ENCODE measurements at places on chromosomes 7 and 10.

DNA sequence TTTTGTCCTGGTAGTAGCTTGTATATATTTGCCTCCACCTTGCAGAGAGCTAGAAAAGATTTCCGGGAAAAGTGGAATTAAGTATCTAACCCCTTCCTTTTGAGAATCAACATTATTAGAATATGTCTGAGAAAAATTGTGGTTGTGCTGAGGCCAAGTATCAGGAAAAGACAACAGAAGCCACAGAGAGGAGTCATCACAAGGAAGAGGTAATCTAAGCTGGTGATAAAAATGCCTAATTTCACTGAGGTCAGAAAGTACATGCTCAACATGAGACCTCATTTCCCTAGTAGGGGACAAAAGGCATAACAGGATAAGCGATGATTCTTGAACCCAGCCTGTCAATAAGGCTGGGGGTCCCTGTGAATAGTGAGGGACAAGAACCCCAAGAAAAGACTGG, 97.0 kb upstream of the PDE1C start:
- no peak for DNase-seq

DNA sequence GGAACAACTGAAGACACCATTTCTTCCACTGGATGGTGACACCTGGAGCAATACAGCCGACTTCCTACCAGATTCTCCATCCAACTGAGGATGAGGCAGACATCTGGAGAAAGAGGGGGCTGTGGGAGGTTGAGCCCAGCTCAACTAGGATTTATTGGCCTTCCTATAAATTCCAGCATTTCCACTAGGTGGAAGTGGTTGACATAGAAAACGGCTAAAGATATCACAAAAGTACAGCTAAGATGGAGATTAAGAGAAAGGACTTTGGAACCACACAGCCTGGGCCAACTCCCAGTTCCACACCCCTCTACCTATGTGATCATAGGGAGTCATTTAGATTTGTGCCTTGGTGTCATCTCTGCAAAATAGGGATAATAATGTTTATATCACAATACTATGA, 61.3 kb upstream of the CAV2 start:
- no peak for DNase-seq

- DNase-seq = no peak
These were observed 8.2 kb downstream of the COL26A1 start for GRCh38 chr7:101370836-101371235.

GRCh38 chr7:124924906-124925305, 4.7 kb downstream of the POT1 start:
- DNase-seq = no peak

GRCh38 chr7:116439841-116440549, 59.5 kb upstream of the CAV2 start:
- no peak for DNase-seq

DNA sequence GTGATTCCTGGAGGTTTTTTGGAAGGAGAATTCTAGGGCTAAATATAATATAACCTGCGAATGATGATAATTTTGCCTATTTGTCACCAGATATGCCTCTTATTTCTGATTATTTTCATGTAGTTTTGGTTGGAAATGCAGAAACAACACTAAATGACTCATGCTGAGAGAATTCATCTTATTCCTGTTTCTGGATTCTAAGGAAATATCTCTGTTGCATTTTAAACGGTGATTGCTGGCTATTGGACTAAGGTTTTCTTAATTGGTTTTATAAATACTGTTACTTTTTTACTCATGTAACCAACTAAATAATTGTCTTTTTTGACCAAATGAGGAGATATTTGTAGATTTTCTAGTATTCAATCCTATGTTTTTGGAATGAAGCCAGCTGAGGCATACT, 204.9 kb upstream of the NPSR1 start:
- no peak for DNase-seq

DNA sequence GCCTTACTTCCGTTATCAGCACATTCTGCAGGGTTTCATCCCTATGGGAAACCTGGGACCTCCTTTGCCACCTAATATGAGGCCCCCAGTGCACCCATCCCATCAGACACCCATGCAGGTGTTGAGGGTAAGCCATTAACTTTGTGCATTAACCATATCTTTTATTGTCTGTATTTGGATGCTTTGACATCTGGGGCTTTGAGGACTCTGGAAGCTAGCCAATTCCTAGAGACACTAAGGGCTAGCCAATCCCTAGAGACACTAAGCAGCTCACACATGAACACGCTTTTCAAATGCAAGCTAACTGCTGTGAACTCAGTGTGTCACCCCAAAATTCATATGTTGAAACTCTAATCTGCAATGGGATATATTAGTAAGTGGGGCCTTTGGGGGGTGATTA, 272.5 kb upstream of the COBL start:
- DNase-seq = no peak

GRCh38 chr10:68870545-68871104, 30.5 kb upstream of the DDX50 start:
- DNase-seq = no peak

GRCh38 chr10:105356626-105357025, 715.5 kb downstream of the SORCS3 start:
- no peak for DNase-seq

DNA sequence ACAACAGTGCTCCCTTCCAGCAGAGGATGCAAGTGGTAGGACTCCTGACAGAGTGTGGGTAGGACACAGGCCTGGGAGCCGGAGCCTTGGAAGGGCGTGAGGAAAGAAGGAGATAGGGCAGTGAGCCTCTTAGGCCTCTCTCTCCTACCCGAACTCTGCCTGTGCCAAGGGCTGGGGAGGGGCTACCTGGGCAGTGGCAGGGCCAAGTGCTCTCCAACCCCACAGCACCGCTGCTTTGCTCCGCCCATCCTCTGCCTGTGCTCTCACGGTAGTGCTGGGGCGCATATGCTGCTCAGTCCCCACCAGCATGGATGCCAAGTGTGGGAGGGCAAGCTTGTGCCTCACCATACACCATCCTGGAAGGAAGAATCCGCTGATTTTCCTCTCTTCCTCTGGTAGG, 7.5 kb downstream of the FAM131B start:
- DNase-seq = no peak

DNA sequence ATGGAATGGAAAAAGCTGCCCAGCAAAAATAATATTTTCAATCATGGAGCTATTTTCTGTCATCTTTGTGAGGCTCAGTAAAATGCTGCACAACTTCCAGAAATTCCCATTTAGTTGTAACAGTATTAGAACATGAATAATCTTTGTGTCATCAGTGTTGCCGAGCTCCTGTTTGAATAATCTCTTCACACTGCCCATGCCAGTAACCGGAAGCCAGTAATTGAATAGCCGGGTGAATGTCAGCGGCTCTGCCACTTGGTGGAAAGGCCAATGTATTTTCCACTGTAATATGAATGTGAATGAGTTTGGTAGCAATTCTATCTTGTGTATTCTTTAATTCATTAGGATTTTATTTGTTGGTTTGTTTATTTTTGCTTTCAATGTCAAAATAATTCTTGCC, 172.5 kb upstream of the INSYN2A start:
- DNase-seq = no peak

GRCh38 chr10:122113161-122113944, 124.4 kb downstream of the TACC2 start:
- peak; percentile 50 for DNase-seq

DNA sequence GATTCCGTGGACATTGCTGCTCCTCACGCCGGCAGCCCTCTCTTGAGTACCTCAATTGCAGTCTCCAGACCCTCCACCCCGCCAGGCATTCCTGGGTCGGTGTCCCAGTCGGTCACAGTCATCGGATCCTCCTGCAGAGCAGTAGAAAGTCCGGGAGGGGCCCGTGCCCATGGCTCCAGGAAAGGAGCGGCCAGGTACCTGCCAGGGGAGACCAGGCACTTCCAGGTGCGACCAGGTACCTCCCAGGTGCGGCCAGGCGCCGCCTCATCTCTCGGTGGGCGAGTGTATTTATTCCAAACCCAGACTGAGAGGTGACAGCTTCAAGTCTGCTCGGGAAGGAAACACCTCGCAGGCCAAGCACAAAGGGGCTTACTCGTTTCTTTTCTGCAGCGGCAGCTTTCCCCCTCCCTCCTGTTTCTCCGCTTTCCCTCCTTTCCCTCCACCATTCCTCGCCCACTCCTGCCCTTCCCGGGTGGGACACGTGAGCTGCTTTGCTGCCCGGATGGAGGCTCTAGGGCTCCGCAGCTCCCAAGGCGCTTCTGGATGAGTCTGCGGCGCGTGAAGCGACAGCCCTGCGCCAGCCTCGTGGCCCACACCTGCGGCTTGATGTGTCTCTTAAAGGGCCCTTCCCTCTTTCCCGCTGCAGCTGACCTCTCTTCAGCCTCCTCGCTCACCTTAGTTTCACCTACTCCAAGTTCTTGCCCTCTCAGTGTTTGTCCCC, 39.4 kb upstream of the AGK start:
- DNase-seq = no peak

GRCh38 chr7:148290538-148290937, 300.0 kb upstream of the C7orf33 start:
- DNase-seq = no peak

DNA sequence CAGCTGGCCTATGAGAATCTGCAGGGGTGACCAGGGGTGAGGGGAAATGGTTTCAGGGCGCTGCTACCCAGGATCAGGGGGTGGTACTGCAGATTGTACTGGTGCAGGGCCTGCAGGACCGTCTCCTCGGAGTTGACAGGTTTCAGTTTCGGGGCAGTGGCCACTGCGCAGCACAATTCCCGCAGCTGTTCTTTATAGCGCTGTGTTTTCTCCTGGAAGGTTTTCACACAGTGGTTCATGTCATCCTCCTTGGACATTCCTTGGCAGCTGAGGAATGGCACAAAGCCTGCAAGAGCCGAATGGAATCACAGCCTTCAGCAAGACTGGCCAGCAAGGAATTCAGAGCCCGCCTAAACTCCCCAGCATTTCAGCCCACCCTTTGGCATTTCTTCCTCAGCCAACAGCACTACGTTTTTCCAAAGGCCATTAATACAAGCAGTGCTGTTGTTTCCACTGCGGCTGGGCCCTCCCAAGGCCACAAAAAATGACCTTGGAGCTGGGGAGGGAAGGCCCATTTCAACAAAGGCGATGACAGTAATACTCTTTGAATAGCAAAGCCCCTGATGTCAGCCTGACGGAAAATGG, 44.9 kb downstream of the PNLIPRP2 start:
- DNase-seq = no peak

- DNase-seq = no peak
These were observed 52.5 kb downstream of the MEST start for GRCh38 chr7:130544356-130544755.

GRCh38 chr10:126247446-126247975, 140.8 kb downstream of the ADAM12 start:
- DNase-seq = no peak

- no peak for DNase-seq
These were observed 4.0 kb upstream of the BAIAP2L1 start for GRCh38 chr7:98404840-98405239.

DNA sequence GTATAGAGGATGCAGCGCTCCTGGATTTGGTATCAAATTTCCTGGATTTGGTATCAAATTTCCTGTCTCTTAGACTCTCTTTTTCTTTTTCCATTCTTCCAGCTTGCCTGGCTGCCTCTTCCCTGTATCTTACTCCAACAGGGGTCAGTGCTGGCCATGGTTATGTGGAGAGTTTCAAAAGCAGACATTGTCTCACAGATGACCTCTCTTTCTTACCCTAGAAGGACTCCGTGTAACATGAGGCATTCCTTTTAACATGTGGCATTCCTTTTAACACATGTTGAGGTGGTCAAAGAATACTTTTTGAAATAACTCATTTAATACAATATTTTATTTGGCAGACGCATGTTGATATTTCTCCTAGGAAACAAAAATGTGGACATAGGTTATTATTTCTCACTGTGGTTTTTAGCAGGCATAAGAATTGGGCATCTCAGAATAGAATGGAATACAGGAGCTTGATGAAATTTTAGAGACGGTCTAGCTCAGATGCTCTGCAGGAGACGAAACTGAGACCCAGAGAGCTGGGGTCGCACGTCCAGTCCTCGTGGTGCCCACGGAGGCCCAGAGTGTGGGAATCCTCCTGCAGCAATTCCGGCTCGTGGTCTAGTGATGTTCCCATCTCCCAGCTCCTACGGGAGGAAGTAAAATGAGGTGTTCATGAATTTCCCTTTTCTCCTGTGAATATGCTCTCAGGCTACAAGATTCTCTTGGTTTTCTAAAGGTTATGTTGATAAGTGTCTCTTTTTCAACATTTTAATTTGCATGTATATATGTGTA, 59.6 kb upstream of the PITRM1 start:
- DNase-seq = no peak

Data from LNCaP clone FGC (cell line).